SJSA1 (cell line): ENCODE measurements at places on chromosomes 2 and 18. TPM values are rescaled to one million over a fixed set of nuclear protein-coding genes. Genes with fewer than 3 reads are reported as not detected.

DNA sequence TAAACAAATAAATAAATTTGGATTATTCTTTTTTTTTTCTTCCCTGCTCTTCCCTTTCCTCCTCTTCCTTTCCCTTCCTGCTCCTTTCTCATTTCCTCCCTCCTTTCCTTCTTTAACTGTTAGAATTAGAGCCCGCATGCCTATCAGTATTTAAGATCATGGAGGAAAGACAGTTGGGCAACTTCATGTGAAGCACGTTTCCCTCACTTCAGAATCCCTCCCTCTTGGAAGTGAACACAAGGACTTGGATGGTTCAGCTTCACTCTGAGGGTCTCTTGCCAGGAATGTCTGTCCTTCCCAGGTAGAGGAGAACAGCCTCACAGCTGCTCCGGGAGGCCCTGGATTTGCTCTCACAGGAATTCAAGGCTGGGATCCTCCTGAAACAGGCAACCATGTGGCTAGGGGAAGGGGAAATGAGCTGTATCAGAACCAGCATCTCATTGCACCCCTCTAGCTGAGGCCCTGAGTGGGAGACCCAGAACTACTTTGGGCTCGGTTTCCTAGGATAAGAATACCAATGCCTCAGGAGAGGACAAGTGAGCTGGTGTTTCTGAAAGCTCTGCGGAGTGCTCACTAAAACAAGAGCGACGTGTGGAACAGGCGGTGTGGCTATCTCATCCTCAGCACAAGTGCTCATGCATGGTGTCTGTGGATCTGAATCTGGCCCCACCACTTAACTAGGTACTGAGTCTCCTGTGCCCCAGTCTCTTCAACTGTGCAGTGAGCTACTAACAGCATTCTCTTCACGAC, 230.5 kb downstream of the MYCN start:
- no peak for DNase-seq
- H3K4me1 ChIP-seq = no peaks in the 10 kb centered on the region
- no peaks in the 10 kb centered on the region for H3K36me3 ChIP-seq
- H3K27ac ChIP-seq = no peak overlapping the region
- H3K27me3 ChIP-seq = no peaks in the 10 kb centered on the region

SLC14A1 gene
- 5.1 and 7.8 TPM in 2 replicates for total RNA-seq

- no peak for DNase-seq
- H3K4me3 ChIP-seq = no peak overlapping the region
- no peaks in the 10 kb centered on the region; the same call in 1 of the 2 replicates for H3K27me3 ChIP-seq
- no peak overlapping the region for H3K27ac ChIP-seq
- no peaks in the 10 kb centered on the region for H3K36me3 ChIP-seq
Measured at GRCh38 chr2:198036029-198036879, 231.9 kb downstream of the PLCL1 start.

DNA sequence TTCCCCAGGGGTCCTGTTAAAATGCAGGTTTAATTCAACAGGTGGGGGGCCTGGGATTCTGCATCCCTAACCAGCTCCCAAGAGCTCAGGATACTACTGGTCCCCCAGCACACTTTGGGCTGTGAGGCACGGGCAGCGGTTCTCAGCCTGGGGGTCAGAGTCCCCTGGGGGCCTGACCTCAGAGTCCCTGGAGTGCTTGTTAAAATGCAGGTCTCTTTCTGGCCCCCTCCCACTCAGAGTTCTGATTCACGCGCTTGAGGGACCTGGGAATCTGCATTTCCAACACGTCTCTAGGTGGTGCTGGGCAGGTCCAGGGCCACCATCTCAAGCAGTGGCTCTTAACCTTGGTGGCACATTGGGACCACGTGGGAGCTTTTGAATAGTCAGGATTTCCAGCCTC, 2.8 kb upstream of the OTOS start:
- no peak overlapping the region for H3K4me3 ChIP-seq
- DNase-seq = no peak

DNA sequence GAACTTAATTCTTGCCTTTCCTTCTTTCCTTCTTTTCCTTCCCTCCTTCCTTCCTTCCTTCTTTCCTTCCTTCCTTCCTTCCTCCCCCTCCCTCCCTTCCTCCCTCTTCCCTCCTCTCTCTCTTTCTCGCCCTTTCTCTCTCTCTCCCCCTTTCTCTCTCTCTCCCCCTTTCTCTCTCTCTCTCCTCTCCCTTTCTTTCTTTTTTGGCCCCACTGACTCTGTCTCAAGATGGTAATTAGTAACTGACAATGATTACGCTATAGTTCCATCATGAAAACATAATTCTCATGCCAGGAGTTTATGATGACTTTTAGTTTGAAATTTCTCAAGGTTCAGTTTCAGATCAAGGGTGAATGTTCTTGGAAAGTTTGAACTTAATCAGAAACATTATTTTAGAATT, 14.8 kb upstream of the CTLA4 start:
- no peaks in the 10 kb centered on the region for H3K4me1 ChIP-seq
- peaks cover 3% of the 10 kb centered on the region; the same call in 1 of the 2 replicates for H3K27me3 ChIP-seq
- no peak overlapping the region for H3K27ac ChIP-seq
- no peaks in the 10 kb centered on the region for H3K36me3 ChIP-seq
- DNase-seq = no peak
